OCI-LY7 (cell line): ENCODE measurements at places on chromosomes 4 and X. TPM values are rescaled to one million over a fixed set of nuclear protein-coding genes. Genes with fewer than 3 reads are reported as not detected.

GRCh38 chr4:112818594-112818965 is 181.6 kb downstream of the LARP7 start:
- no peak for DNase-seq

DNA sequence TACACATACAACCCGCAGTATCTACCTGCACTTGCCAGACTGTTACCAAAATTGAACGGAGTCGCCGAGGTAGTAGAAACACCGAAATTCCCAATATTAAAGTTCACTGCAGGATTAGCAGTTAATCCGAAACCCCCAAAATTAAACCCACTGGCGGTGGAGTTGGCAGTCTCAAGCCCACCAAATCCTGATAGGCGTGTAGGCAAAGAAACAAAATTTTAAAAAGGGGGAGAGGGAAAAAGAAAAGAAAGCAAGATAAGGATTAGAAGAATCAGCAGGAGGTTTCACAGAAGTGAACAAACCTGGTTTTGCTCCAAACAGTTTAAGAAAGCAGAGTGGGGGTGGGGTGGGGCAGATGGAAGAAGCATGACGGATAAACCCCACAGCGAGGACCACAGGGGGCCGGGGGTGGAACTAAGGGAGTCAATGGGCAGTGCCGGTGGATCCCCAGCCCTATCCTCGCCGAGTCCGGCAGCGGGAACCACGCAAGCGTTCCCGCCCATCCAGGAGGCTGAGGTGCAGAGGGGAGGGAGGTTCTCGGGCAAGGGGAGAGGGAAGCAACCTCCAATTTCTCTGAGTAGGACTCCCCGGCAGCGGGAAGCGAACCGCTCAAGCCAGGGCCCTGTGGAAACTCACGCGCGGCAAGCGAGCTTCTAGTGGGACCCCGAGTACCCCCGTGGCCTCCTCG is 599 bp downstream of the NUP54 start:
- peak; percentile 39 for DNase-seq

- DNase-seq: no peak
Observed at GRCh38 chr4:55754754-55755350, 64.7 kb upstream of the EXOC1L start.

- DNase-seq: no peak
Observed at GRCh38 chrX:115539841-115540240, 21.1 kb upstream of the PLS3 start.

DNA sequence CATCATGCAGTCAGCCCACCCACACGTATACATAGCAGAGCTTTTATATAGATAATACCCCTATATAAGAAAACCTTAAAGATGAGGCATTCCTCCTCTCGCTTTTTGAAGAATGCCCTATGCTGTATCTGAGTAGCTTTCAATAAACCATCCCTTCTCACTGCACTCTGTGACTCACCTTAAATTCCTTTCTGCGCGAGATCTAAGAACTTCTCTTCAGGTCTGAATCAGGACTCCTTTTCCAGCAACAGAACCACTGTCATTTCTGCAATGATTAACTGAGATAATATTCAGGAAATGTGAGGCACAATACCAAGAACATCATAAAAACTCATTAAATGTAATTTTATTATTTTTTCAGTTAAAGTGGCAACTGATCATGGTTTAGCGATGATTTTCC is 76.4 kb upstream of the DCLK2 start:
- no peak for DNase-seq

DNA sequence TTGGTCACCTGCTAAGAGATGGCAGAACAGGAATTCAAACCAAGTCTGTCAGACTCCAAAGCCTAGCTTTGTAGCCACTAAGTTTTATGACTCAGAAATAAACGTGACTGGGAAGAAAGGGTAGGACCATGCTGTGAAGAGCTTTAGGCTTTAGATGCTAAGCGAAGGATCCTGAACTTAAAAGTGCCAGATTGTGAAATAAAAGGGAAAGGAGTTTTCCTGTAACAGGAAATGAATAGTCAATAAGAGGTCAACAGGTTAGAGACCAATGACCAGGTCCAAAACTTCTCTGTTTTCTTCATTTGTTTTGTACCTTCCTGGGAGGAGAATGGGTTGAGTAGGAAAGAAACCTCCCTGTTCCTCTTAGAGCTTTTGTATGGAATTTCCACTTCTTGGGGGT is 98.8 kb upstream of the EOLA2 start:
- no peak for DNase-seq

GRCh38 chr4:96844858-96845490 is 1005.1 kb downstream of the PDHA2 start:
- DNase-seq: no peak

GRCh38 chr4:140220058-140220457 is 66.1 kb upstream of the MAML3 start:
- DNase-seq: no peak

CDS1 gene
- total RNA-seq: not detected in 2 replicates

PLS3 gene
- total RNA-seq: not detected in 2 replicates
